Naive B cell (primary cell): ENCODE measurements at places on chromosomes 6 and 20.

DNA sequence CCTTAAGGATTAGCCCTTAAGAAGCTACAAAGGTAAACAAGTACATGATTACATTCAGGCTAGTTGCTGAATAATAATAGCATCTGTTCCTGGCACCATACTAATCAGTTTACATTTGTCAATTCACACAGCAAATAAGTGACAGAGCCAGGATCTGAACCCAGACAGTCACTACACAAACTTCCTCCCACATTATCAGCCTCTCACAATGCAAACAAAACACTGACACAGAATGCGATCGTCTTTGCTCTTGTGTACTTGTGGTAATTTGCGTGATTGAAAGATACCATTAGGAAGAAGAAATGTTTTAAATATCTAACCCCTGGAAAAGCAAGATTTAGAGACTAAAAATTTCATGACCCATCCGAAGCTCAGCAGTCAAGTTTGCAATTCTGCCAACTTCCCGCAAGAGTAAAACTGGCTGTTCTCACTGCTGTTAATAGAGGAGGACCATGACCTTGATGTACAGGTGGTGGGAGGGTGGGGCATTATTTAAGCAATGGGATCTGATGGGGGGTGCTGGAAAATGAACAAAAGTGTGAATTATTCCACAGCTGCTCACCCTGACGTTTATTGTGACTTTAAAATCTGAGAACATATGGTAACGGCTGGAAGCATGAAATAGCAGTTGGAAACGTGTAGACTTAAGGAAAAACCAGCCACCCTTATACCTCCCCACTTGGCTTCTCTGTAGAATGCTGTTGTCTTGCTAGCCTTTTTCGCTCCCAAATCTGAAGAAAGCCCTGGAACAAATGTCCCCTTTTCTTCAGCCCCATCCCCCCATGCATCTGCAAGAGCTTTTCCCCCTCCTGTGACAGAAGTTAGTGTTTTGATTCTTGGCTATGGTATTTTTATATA lies 95.3 kb upstream of the ARMC2 start:
- no peaks in the 10 kb centered on the region for H3K36me3 ChIP-seq
- H3K4me3 ChIP-seq: no peak overlapping the region
- H3K27ac ChIP-seq: no peak overlapping the region
- no peaks in the 10 kb centered on the region for H3K4me1 ChIP-seq
- DNase-seq: no peak
- H3K27me3 ChIP-seq: peaks cover 7% of the 10 kb centered on the region

- no peak for DNase-seq
- peaks cover 6% of the 10 kb centered on the region for H3K4me1 ChIP-seq
- H3K36me3 ChIP-seq: no peaks in the 10 kb centered on the region
- peaks cover 16% of the 10 kb centered on the region for H3K27me3 ChIP-seq
Measured at GRCh38 chr20:52923123-52923937, 48.8 kb upstream of the TSHZ2 start.

GRCh38 chr20:19419396-19419795 lies 207.0 kb downstream of the SLC24A3 start:
- H3K4me1 ChIP-seq: no peaks in the 10 kb centered on the region
- H3K27ac ChIP-seq: no peak overlapping the region
- no peaks in the 10 kb centered on the region for H3K36me3 ChIP-seq
- H3K27me3 ChIP-seq: peaks cover 8% of the 10 kb centered on the region

GRCh38 chr20:51189814-51190782 lies 167.2 kb upstream of the KCNG1 start:
- peak overlapping the region; percentile 75 for H3K4me3 ChIP-seq
- H3K36me3 ChIP-seq: no peaks in the 10 kb centered on the region
- H3K27ac ChIP-seq: peak overlapping the region; percentile 60
- DNase-seq: peak; percentile 14
- peaks cover 19% of the 10 kb centered on the region for H3K4me1 ChIP-seq
- H3K27me3 ChIP-seq: peaks cover 26% of the 10 kb centered on the region

GRCh38 chr6:23611776-23612381 lies 514.1 kb upstream of the NRSN1 start:
- no peaks in the 10 kb centered on the region for H3K27me3 ChIP-seq
- H3K27ac ChIP-seq: no peak overlapping the region
- H3K36me3 ChIP-seq: no peaks in the 10 kb centered on the region
- no peak overlapping the region for H3K4me3 ChIP-seq
- H3K4me1 ChIP-seq: no peaks in the 10 kb centered on the region

GRCh38 chr20:63648895-63649589 lies 4.2 kb downstream of the STMN3 start:
- H3K27ac ChIP-seq: no peak overlapping the region
- no peak for DNase-seq
- no peaks in the 10 kb centered on the region for H3K27me3 ChIP-seq
- no peak overlapping the region for H3K4me3 ChIP-seq
- H3K36me3 ChIP-seq: no peaks in the 10 kb centered on the region
- peaks cover 15% of the 10 kb centered on the region for H3K4me1 ChIP-seq
